Right lobe of liver (tissue), 6 donors: ENCODE measurements at places on chromosomes 11 and 22. TPM values are rescaled to one million over a fixed set of nuclear protein-coding genes. Genes with fewer than 3 reads are reported as not detected.

Gene APOL5
- not detected for total RNA-seq

Gene PKNOX2
- total RNA-seq = 0.12 TPM

Gene NOX4
- 0.20 TPM for total RNA-seq

Gene MMP11
- 1.3 TPM for total RNA-seq

Gene UCP3
- 0.35 TPM for total RNA-seq

Gene UBQLN3
- not detected for total RNA-seq

Gene NRGN
- 4.6 TPM for total RNA-seq

Gene MPZL2
- 21.8 TPM for total RNA-seq

Gene OR4C15
- total RNA-seq = not detected

Gene PRMT3
- total RNA-seq = 5.1 TPM

Gene TMPRSS4
- 0.51 TPM for total RNA-seq

Gene RCOR2
- total RNA-seq = not detected

Gene OR8H1
- not detected for total RNA-seq

Gene PGM2L1
- 1.0 TPM for total RNA-seq

Gene CHST1
- 0.78 TPM for total RNA-seq

Gene OR2AG1
- total RNA-seq = not detected

Gene DAGLA
- total RNA-seq = 5.5 TPM

Gene SCN3B
- 0.09 TPM for total RNA-seq

Gene DERL3
- total RNA-seq = 6.0 TPM
